Stimulated activated naive CD4-positive, alpha-beta T cell treated with Interleukin-2 at 50 U/mL for 16 hours (primary cell): ENCODE measurements at places on chromosomes 1 and 21.

- DNase-seq = no peak
Observed at GRCh38 chr1:229280921-229281320, 10.0 kb downstream of the RAB4A start.

DNA sequence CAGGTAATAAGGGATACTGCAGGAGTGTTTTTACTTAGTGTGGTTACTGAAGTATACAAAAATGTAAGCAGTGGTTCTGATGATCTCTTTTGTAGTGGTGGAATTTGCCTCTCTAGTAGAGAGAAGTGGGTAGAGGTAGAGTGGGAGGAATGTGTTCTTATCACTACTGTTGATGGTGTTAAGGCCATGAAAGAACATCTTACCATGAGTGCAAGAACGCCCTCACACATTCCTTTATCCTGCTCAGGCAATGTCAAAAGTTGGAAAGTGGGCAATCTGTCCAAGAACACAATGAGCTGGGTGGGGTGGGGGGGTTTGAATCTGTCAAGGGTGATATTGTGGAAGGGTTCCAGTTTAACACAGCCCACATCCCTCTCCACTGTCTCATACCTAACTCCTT is 78.6 kb downstream of the TTLL7 start:
- no peak for DNase-seq

GRCh38 chr1:81340239-81340638 is 460.5 kb upstream of the ADGRL2 start:
- no peak for DNase-seq

DNA sequence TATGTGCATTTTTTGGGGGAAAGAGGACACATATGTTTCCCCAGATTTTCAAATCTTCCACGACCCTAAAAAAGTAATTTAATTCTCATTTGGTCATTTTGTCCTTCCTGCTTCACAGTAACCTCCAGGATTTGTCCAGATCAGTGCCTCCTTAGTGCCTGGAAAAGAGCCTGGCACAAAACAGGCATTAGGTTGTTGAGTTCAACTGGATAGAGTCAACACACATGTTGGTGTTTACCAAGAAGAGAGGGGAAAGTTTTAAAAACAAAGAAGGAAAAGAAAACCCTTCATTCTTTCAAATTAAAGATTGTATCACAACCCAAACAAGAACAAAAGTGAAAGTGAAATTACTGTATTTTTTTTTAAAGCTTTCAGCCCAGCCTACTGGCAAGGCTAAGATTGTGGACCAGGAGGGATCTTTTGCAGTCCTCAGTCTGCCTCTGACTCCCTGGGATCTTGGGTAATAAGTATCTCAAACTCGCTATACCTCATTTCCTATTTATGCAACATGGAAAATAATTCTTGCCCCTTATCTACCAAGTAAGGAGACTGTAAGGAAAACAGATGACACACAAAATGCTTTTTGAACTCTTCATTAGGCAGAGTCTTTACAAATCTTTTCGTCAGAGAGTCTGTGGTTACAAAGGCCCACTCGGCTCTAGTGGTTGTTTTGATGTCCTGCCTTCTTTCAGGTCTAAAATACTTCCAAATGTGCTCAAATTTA is 57.8 kb downstream of the ZNF281 start:
- no peak for DNase-seq
